ENCODE measurements at places on chromosomes 5 and 9.
A peak's percentile ranks its signal among the peaks of the same experiment; 100 is the strongest.

- DNase-seq: peak; percentile 82
These were observed 23.6 kb downstream of the PCDHGC5 start for GRCh38 chr5:141512390-141512910.

- no peak for DNase-seq
These were observed 205.7 kb upstream of the SGCD start for GRCh38 chr5:156121234-156121633.

DNA sequence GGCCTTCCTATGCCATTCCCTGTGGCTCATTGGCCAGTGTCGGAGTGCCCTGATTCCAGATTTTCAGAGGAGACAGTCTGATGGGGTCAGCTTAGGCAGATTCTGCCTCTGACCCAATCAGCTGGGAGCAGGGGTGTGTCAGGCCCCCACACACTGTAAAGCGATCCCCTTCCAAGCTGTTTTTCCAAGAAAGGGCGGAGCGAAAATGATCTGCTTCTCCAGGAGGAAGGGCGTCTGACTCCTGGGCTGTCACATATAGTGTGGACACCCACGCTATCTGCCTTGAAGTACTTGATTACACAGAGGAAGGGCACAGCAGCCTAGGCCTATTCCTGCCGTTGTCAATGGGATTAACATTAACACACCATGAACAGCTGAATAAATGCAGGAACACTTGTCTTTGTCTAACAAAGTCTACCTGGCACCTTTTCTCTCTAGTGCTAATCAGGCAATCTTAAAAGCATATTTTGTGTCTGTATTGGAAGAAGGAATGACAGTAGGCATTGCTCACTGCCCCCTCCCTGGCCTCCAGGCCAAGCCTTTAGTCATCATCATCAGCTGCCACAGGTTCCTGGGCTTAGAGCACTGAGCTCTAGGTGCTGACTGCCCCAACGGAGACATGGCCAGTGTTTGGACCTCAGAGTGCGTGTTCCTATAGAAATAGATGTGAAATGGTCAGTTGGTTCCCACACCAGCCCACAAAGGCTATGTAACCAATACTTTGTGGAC is 218.7 kb downstream of the MELK start:
- DNase-seq: no peak

DNA sequence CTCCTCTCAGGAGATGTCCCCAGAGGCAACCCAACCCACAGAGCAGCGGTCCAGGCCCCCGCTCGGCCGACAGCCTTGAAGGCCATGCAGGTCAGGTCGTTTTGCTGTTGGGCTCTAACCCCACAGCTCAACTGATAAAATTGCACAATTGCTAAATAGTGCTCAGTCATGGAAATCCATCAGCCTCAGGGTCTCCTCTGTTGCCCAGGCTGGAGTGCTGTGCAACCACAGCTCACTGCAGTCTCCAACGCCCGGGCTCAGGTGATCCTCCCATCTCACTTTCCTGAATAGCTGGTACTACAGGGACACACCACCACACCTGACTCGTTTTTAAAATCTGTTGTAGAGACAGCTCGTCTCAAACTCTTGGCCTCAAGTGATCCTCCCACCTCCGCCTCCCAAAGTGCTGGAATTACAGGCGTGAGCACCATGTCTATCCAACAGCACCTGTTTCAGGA is 18.3 kb downstream of the BRD3OS start:
- no peak for DNase-seq

DNA sequence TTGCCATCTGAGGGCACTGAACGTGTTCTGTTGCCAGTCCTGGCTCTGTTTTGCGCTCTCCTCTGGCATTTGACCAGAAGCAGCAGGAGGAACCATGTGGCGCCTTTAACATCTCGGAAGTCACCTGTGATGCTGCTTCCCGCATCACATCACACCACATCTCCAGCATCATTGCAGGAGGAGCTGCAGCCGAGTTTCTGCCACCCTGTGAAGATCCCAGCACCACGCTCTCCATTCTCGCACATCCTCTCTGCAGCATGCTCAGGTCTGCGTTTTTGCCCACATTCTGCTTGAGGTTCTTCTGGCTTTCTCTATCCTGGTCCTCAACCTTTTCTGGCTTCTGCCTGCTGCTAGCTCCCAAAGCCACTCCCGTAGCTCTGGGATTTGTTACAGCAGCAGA is 11.0 kb upstream of the IRX4 start:
- DNase-seq: no peak

DNA sequence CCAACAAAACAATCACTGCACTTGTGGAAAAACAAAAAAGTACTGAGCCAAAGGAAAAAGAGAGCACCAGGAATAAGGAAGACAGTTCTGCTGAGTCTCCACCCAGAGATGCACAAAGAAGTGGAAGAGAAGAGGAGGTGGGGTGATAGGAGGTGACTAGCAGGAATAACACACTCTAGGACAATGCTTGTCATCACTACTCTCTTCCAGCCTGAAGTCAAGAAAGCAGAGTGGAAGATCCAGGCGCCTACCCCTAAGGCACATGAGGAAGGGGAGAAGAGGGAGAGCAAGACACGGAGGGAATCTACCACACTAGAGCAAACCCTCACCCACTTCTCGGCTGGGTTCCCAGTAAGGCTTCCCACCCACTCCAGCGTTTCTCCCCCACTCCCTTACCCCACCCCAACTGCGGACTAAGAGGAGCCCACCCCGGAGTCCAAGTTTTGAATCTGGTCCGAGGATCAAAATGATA is 1.7 kb downstream of the SLIT3 start:
- DNase-seq: no peak

GRCh38 chr9:69500896-69501295 is 171.3 kb downstream of the APBA1 start:
- DNase-seq: no peak

- no peak for DNase-seq
These were observed 61.7 kb downstream of the TRIO start for GRCh38 chr5:14204785-14205321.

GRCh38 chr9:79362100-79363081 is 209.4 kb upstream of the TLE4 start:
- no peak for DNase-seq

DNA sequence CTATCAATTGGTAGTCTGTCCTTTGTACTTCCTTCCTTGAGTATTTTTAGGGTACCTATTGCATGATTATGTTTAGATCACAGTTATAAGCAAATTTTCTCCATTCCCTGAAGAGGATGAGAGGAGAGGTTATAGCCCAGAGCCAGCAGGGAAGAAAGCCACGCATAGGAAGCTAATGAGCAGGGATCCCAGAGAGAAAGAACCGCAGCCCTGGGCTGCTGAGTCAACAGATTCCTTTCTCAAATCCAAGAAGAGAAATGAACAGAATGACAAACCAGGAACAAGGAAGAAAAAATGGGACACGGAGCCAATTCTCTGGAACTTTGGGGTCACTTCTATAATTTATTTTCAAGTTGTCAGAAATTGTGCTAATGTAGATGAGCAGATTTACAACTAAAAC is 284.5 kb downstream of the RFX3 start:
- DNase-seq: no peak

DNA sequence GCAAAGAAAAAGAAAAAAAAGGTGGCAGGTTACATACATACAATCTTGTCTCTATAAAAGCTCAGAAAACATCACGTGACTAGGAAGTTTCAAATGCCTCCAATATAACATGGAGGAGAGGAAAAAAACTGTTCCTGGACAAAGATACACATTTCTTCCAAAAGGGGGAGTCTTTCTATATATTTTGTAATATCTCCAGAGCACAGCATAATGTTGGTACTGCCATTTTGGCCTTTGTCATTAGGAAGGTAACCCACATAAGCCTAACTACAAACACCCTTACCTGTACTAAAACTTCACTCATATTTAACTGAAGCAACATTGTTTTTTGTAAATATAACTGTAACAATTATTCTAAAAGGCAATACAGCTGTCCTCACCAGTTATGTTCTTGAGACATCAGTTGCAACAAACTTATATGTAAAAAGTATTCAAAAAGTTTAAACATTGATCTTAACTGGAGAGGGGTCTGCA is 1.2 kb upstream of the BTF3 start:
- no peak for DNase-seq

GRCh38 chr9:71592400-71592799 is 175.9 kb downstream of the CEMIP2 start:
- DNase-seq: no peak

- no peak for DNase-seq
These were observed 48.3 kb downstream of the ATPSCKMT start for GRCh38 chr5:10201223-10201868.

- no peak for DNase-seq
These were observed 15.1 kb downstream of the PHF2 start for GRCh38 chr9:93591301-93592007.

- no peak for DNase-seq
These were observed 218.8 kb downstream of the PRR16 start for GRCh38 chr5:120682851-120683250.

GRCh38 chr9:124449381-124450151 is 685 bp upstream of the ADGRD2 start:
- DNase-seq: no peak

GRCh38 chr5:82106756-82107155 is 134.9 kb downstream of the ATG10 start:
- no peak for DNase-seq

DNA sequence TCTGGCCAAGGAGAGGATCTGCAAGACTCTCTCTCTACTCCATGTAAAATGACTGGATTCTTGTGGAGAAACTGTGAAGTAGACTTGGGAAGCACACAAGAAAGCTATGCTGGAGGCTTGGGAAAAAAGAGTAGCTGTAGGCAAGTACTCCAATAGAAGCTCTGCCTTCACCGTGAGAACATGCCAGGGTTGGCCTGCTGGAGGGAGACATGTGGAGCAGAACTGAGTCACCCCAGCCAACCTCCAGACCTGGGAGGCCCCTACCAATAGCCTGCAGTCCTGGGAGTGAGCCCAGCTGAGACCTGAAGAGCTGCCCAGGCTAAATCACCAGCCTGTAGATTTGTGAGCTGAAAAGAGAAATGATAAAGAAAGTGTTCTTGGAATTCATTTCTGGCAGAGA is 66.6 kb downstream of the DEPDC1B start:
- DNase-seq: no peak

- no peak for DNase-seq
These were observed 67.6 kb downstream of the DPYSL3 start for GRCh38 chr5:147442224-147442623.

- no peak for DNase-seq
These were observed 24.6 kb upstream of the SVEP1 start for GRCh38 chr9:110604171-110604601.

DNA sequence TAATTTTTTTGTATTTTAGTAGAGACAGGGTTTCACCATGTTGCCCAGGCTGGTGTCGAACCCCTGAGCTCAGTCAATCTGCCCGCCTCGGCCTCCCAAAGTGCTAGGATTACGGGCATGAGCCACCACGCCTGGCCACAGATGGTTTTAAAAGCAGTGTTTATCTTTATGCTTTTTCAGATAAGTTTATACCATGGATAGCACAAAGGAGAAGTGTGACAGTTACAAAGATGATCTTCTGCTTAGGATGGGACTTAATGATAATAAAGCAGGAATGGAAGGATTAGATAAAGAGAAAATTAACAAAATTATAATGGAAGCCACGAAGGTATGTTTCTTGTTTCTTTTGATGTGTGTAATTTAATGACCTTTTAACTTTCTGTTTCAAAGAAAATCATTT is 35.1 kb downstream of the POLK start:
- no peak for DNase-seq

DNA sequence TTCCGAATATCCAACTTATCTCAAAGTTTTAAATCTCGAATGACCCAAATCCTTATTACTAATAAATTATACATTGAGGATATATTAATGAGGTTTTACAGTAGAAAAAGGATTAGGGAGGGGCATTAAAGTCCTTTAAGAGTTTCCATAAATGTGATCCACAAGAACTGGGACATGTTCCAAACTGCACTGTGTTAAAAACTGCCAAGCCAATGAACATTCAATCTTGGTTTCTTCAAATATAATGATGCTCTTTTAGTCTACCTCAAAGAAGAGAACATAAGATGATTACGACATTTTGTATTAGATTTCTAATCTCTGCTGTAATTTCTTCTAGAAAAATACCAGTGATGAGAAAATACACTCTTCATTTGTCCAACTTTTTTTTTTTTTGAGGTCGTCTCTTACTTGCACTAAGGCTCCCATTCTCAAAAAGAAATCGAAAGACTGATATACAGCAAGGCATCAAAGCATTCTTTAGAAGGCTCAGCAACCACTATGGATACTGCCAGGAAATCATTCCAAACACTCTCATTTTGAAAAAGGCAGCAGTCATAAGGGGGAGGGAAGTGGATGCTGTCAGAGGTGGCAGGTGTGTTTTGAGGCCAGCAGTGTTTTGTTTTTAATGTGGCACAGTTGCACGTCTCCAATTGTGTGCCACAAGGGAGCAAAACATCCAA is 1.7 kb downstream of the PTAR1 start:
- no peak for DNase-seq

GRCh38 chr9:80699511-80699998 is 989.8 kb downstream of the TLE1 start:
- no peak for DNase-seq

DNA sequence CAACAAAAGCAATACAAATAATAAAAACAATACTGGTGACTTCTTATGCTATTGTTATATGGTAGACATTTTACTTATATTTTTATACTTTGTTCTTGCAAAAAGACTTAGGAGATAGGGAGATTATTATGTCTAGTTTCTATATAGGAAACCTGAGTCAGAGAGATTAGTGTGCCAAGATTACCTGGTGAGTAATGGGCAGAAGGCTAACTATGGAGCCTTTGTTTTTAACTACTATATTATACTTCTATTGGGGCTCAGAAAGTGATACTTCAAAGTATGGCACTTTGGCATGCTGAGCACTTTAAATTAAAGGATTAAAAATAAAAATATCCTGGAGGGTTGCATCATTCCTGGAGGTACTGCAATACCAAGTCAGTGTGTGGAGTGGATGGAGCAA is 117.5 kb upstream of the CLINT1 start:
- no peak for DNase-seq

DNA sequence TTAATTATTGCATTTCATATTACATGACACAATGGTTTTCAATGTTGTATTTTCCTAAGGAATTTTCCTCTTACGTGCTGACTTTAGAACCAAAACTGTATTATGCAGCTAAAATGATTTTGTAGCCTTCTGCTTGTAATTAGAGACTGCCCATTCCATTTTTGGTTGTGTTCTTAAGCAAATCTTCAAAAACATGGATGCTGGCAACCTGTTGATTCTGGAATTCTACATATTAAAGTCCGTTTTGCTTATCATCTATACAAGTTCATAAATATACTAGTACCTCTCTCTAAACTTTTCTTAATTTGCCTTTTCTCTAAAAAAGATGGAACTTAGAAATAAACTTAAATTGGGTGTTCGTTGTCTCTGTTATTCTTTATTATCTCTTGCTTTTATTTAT is 88.3 kb downstream of the NR3C1 start:
- DNase-seq: no peak

All from stimulated activated CD8-positive, alpha-beta memory T cell treated with anti-CD3 and anti-CD28 coated beads, Interleukin-2, amount 100 ng/mL, for 48 hours (primary cell).